ENCODE measurements at places on chromosomes 4 and X. TPM values are rescaled to one million over a fixed set of nuclear protein-coding genes. Genes with fewer than 3 reads are reported as not detected.

Gene VBP1
- 54.1 TPM for total RNA-seq

Gene NCAPG
- 102 TPM for total RNA-seq

Gene PRIMPOL
- total RNA-seq: 25.3 TPM

Gene FAM114A1
- total RNA-seq: 0.40 TPM

Gene EPHA5
- not detected for total RNA-seq

Gene TAF7L
- not detected for total RNA-seq

Gene ARAP2
- 76.1 TPM for total RNA-seq

Gene GJB1
- not detected for total RNA-seq

Gene SCML2
- total RNA-seq: 2.6 TPM
